Left renal pelvis (tissue), 4 donors: ENCODE measurements at places on chromosomes 7 and 10. TPM values are rescaled to one million over a fixed set of nuclear protein-coding genes. Genes with fewer than 3 reads are reported as not detected.

DNA sequence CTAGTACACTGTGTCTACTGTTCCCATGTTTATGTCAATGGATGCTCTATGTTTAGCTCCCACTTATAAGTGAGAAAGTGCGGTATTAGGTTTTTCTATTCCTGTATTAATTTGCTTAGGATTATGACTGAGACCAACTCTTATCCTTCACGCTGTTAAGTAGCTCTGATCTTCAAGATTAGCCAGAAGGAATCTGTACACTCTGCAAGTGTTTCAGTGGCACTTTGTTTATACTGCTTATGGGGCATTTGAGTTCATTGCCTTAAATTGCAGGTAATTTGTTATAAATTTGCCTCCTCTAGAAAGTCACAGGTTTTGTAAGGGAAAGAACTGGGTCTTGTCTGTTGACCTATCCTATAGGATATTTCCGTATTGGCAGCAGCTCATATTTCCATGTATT lies 6.4 kb upstream of the ACSM6 start:
- no peak for DNase-seq

GRCh38 chr7:50678586-50678985 lies 104.1 kb downstream of the GRB10 start:
- no peak for DNase-seq

- DNase-seq: no peak
Observed at GRCh38 chr10:7003831-7004395, 406.9 kb downstream of the SFMBT2 start.

- no peak for DNase-seq
Observed at GRCh38 chr10:67211680-67212079, 285.8 kb downstream of the LRRTM3 start.

GRCh38 chr7:4726566-4726965 lies 44.5 kb downstream of the FOXK1 start:
- DNase-seq: no peak

DNA sequence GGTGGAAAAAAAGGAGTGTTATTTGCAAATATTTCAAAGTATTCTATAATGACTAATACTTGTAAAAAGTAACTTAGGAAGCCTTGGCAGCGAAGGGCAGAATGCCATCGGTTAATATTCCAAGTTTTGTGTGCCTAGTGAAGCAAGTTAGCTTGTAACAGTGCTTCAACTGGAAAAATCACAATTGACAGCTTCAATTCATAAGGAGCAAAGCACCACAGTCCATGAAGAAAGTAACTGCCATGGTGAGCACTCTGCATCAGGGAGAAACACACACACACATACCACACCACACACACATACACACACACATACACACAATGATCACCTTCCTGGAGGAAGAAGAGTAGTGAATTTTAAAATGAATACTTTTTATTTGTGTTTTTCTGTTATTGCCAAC lies 298.3 kb downstream of the CNTNAP2 start:
- no peak for DNase-seq

- no peak for DNase-seq
Observed at GRCh38 chr7:113936535-113936934, 17.7 kb upstream of the PPP1R3A start.

The TMEM236 gene
- 0.16 TPM for polyA plus RNA-seq

The TRIM73 gene
- polyA plus RNA-seq: 3.8 TPM
